Fibroblast of upper back skin (primary cell): ENCODE measurements at places on chromosomes 5 and 9.

- peak; percentile 50 for DNase-seq
These were observed 54.4 kb downstream of the ENTREP1 start for GRCh38 chr9:69379270-69379982.

GRCh38 chr5:24735284-24735683, 90.5 kb upstream of the CDH10 start:
- no peak for DNase-seq

- no peak for DNase-seq
These were observed 229.0 kb downstream of the ARL15 start for GRCh38 chr5:54081415-54081814.

DNA sequence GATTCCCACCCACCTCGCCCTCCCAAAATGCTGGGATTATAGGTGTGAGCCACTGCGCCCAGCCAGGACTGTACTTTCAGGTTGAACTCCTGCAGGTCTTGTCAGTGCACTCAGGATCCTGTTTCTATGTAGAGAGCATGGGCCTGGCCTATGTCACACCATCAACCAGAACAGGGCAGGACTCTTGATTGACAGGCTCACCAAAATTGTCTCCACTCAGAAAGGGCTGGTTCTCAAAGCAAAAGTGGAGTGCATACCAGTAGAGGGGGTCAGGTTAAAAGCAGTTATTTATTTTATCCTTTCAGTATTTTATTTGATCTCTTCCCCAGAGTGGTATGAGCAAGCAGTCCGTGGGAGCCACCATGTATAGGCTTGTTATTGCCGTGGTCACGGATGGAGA, 27.4 kb upstream of the POU4F3 start:
- no peak for DNase-seq

- DNase-seq = no peak
These were observed 312.9 kb downstream of the MAN2A1 start for GRCh38 chr5:110002652-110003051.

DNA sequence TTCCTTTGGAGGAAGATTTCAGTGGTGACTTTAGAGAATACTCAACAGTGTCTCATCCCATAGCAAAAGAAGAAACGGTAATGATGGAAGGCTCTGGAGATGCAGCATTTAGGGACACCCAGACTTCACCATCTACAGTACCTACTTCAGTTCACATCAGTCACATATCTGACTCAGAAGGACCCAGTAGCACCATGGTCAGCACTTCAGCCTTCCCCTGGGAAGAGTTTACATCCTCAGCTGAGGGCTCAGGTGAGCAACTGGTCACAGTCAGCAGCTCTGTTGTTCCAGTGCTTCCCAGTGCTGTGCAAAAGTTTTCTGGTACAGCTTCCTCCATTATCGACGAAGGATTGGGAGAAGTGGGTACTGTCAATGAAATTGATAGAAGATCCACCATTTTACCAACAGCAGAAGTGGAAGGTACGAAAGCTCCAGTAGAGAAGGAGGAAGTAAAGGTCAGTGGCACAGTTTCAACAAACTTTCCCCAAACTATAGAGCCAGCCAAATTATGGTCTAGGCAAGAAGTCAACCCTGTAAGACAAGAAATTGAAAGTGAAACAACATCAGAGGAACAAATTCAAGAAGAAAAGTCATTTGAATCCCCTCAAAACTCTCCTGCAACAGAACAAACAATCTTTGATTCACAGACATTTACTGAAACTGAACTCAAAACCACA, 67.4 kb downstream of the VCAN start:
- DNase-seq = no peak

DNA sequence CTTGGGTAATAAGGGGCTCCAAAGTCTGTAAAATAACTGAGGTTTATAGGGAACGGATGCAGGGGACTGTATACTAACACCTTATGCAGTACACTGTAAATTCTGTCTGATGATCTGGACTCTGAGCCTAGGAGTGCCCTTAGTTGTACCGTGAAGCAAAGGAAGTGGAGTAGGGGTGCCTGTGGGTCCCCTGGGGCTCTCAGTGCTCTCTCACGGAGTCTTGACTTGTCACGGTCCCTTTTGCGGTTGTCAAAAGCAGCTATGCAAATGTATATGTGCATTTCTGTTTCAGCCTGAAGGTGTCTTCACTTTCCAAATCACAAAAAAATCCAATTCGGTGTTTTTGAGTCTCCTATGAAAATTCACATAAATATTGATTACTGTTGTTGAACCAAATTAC, 17.8 kb downstream of the DMRT1 start:
- DNase-seq = no peak

- DNase-seq = peak; percentile 20
These were observed 26.6 kb downstream of the HABP4 start for GRCh38 chr9:96476591-96476990.

GRCh38 chr9:97880336-97880735, 27.3 kb downstream of the FOXE1 start:
- no peak for DNase-seq

- peak; percentile 13 for DNase-seq
These were observed 527.4 kb downstream of the RASEF start for GRCh38 chr9:82535432-82535998.

DNA sequence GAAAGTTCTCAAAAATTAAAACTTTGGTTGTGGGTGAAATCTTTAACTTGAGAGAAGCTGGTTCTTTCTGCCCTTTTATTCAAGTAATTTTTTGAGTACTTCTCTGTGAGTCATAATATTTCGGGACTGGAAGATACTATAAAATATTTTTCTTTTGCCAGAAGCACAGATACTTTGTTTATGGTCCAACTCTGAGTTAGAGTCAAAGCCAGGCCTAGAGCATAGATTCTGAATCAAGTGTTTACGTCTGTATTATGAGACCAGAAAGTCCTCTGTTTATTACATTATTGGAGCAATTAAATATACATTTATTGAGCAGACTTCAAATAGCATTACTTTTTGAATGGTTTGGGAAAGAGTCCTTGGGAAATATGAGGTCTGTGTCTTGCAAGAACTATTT, 187.9 kb downstream of the FER start:
- DNase-seq = no peak

DNA sequence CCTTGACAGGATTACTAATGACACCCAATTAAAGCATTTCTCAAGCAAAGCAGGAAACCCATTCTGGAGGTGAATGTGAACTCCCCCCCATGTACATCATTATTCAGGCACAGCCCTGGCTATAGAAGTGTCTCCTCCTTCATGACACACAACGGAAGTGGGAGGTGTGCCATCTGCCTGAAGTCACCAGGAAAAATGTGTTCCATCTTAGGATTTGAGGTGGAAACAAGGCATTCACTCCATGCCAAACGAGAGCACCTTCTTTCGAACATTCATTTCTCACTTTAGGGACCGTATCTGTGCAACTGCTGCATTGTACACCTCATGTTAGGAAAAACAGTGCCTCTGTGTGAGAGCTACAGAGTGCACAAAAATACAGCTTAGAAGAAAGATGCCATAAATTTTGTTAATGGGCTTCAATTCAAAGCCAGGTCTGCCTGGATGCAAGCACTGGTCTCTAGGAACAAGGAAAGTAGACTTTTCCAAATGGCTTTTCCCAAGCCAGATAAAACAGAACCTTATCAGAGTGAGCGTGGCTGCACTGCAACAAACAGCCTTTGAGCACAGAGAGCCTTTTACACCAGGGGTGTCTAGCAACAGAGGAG, 19.4 kb downstream of the GOLM1 start:
- no peak for DNase-seq

DNA sequence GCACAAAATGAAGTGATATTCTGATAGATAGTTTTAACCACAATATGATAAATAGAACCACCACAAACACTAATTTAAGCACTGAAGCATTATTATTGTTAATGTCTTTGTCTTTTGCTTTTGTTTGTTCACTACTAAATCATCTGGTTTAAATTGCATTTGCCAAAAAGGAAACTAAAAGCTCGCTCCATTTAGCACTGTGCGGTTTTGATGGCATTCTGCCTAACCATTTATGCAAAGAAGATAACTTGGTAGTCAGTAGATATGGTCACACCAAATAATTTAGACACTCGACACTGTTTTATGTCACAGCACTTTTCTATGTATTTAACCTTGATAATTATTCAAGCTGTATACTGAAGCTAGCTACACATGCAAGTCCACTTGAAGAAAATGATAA, 849.8 kb upstream of the CDH6 start:
- no peak for DNase-seq

GRCh38 chr5:38576442-38576841, 20.0 kb upstream of the LIFR start:
- DNase-seq = no peak
